AG10803 (cell line): ENCODE measurements at places on chromosomes 7 and 10.
A peak's percentile ranks its signal among the peaks of the same experiment; 100 is the strongest.

- no peak for DNase-seq
Observed at GRCh38 chr7:138033241-138033640, 31.4 kb upstream of the CREB3L2 start.

DNA sequence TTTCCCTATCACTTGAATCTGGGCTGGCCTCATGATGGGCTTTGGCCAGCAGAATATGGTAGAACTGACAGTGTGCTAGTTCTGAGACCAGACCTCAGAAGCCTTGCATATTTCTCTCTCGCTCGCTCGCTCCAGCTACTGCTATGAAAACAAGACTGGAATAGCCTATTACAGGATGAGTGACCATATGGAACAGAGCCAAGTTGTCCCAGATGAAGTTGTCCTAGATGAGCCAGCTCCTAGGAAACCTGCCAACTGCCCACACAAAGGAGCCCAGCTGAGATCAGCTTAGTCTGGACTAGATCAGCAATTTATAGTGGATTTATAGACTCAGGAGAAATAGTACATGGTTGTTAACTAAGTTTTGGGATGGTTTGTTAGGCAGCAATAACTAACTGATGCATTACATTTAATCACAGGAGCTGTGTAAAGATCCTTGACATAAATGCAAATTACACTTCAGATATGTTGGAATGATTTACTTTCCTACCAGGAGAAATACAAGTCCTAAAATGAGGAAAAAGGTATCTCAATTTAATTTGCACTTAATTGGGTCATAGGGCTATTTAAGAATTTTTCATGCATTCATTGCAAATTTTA, 6.8 kb upstream of the HECW1 start:
- DNase-seq, result no peak

DNA sequence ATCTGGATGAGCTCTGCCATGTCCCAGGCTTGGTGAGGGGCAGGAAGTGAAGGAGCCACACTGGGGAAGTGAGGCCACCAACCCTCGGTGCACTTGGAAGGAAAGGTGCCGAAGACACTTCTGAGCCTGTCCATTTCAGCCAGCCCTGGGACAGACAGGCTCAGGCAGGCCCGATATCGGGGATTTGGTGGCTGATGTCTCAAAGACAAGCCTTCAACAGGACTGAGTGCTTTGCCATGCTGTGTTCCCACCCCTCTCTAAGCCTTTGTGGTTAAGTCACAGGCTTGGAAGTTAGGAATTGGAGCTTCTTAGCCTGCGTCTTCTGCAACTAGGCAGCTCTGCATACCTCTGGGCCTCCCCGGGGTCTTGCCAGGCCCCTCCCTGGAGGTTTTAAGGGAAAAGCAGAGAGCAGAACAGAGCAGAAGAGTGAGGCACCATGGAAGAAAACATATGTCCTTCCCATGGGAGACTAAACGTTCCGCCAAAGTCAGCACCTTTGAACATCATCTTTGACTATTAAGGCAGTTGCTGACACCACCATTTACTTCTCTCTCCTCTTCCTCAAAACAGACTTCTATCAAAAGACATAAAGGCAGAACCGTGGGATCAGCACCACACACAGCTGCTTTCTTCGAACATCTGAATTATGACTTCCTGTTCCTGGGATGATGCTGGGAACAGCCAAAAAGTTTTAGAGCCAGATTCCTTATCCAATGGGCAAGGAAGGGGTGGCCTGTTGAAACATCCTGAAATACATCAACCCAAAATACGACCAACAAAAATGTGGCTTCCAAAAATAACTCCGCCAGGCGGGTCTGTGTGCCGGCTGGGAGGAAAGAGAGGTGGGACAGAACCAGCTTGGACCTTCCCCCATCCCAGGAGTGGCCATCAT, 71.8 kb downstream of the AFAP1L2 start:
- peak; percentile 31 for DNase-seq

DNA sequence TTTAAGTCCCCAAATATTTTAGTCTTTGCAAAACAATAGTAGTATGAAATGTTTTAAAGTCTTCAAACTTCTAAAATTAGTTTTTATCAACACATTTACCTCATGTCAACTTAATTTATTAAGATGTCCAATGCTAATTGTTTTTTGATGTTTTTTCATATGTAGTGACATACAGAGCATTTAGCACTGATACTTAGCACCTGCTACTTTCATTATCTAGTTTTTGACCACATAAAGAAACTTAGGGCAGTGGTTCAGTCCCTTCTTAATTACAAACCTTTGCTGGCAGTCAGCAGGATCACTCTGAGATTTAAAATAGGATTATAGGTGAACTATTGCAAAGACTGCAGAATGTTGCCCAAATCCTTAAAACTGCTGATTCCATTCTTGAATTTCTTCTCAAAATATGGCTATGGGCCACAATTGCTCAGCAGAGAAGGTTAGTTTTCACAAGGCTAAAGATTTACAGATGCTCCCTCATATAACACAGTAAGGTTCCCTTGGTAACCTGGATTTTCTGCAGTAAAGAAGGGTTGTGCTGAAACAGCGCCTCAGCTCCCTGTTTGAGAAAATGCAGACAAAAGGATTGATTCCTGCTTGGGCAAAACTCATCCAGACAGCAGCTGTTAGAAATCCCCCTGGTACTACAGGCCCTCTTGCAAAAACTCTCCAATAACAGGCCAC, 3.4 kb downstream of the GPR85 start:
- DNase-seq, result peak; percentile 6

DNA sequence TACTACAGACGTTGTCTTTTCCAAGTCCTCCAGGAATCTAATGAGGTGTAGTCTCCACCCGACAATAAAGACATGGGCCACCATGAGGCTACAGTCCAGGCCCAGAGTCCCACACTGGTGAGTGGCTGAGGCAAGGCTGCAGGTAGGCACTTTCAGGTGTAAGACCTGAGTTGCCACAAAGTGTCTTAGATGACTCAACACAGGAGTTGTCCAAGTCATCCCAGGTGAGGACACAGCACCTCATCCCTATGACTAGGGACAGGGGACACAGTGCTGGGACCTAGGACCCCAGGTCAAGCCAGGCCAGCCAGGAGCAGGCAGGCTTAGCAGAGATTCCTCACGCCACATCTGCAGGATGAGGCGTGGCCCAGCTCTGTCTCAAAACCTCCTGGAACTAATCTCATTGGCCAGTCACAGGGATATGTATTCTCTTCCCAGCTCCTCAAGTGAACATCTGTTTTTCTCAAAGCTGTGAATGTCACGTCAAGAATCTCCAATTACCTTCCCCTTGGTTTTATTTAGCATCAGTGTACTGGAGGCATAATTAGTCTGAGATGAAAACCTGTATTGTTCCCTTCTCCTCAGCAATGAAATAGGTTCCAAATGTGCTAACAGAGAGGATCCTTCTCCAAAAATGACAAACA, 254.6 kb downstream of the GRID1 start:
- no peak for DNase-seq

GRCh38 chr10:119805702-119806230, 66.9 kb downstream of the MCMBP start:
- no peak for DNase-seq

GRCh38 chr7:91910171-91910570, 29.7 kb upstream of the MTERF1 start:
- DNase-seq, result no peak

DNA sequence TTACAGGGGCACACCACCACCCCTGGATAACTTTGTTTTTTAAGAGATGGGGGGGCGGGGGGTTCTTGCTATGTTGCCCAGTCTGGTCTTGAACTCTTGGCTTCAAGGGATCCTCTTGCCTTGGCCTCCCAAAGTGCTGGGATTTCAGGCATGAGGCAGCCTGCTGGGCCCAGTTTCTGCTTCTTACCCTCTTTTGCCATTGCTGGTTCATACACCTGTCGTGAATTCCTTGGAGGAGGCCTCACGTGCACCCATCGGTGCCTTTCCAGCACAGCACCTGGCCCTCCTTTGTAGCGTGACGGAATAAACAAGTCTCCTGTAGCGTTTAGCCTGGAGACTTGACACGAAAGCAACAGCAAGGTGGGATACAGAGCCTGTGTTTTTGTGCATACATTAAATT, 75.5 kb downstream of the CARD11 start:
- no peak for DNase-seq

- DNase-seq, result no peak
Observed at GRCh38 chr7:151642746-151643145, 123.1 kb upstream of the RHEB start.

DNA sequence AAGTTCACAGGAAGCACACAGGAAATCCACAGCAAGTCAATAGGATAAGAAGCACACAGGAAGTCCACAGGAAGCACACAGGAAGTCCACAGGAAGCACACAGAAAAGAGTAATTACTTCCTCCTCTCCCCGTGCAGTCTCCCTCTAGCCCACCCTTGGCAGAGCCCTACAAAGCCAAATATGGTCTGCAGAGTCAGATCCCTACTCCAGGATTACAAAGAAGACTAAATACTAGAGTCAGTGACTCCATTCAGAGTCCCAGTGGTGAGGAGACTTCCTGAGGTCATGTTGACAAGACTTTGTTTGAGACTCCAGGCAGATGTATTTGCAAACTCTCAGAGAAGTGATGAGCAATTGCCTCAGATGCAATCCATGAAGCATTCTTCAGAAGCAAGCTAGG, 398.6 kb upstream of the AUTS2 start:
- no peak for DNase-seq

- DNase-seq, result no peak
Observed at GRCh38 chr7:10643545-10643944, 330.1 kb upstream of the PHF14 start.

- peak; percentile 94 for DNase-seq
Observed at GRCh38 chr10:92591550-92592022, 1.3 kb upstream of the KIF11 start.

- DNase-seq, result peak; percentile 58
Observed at GRCh38 chr7:909358-910329, 33.3 kb downstream of the GET4 start.

DNA sequence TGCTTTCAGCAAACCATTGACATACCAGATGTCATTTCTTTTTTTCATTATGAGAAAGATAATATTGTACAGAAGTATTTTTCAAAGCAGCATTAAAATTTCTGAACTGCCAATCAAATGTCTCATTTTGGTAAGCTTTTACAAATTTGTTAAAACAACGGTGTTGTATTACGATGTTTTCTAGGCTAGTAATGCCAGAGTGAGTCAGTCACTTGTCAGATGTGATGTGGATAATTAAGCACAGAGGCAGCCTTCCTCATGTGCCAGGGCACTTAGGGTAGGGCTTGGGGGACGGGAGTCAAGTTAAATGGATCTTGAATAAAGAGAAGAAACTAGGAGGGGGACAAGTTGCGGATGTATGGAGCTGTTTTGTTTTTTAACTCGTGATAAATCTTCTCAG, 10.1 kb downstream of the PSTK start:
- DNase-seq, result no peak

DNA sequence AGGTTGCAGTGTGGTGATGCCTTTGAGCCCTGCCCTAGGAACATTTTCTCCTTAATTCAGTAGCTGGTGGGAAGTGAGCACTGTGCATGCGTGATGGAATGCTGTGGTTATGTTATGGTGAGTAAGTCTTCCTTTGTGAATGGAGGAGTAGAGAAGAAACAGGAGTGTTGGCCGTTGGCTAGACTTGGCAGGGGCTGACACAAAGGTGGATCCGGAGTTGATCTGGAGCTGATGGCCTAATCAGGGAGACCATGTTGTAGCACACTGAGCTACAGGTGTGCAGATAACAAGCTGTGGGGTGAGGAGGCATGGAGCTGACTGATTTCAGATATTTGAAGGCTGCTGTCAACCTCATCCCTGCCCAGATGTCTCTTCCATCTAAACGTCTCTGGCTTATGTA, 122.3 kb downstream of the CNNM2 start:
- DNase-seq, result peak; percentile 85

GRCh38 chr7:30727061-30727945, 24.6 kb upstream of the INMT start:
- DNase-seq, result peak; percentile 51

- peak; percentile 36 for DNase-seq
Observed at GRCh38 chr7:143049362-143049761, 2.8 kb upstream of the OR6V1 start.

GRCh38 chr10:99531026-99531695, 1.6 kb upstream of the NKX2-3 start:
- no peak for DNase-seq

DNA sequence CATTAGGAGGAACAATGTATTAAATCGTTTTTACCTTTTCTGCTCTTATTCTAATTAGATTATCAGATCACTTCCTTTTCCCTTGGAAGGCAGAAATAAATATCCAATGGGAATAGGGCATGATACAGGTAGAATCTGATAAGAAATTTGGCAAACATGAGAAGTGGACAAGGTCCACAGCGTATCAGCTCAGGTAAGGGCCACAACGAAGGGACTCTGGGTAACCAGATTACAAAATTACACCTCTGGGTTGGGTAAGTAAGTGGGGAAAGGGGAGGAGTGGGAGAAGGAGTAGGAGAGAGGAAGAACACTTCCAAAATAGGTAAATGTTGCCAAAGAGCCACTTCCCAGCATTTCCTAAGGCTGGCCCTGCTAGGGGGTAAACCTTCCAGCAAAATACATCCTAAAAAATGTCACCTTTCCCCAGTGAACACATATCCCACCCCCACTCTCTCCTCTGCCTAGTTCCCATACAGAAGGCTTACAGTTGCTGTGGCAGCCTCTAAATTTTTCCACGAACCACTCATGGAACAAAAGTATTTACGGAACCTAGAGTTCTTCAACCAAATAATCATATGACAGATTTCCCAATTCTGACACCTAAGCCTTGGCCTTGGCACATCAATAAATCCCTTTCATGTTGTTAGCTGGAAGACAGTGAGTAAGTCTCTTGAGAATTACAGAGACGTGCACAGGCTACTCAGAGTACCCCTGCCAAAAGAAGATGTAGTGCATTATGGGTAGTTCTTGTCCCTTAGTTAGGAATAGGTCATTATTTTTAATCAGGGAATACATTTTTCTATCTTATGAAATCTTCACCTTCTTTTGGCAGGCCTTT, 51.5 kb upstream of the DLX6 start:
- DNase-seq, result peak; percentile 31

DNA sequence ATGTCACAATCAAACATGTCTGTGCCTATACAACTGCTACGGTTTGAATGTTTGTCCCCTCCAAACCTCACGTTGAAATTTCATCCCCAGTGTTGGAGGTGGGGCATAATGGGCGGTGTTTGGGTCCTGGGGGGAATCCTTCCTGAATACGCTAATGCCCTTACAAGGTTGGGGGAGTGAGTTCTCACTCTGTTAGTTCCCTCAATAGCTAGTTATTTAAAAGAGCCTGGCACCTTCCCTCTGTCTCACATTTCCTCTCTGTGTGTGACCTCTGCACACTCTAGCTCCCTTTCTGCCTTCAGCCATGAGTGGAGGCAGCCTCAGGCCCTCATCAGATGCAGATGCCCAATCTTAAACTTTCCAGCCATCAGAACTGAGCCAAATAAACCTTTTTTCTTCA, 129.5 kb downstream of the GRM8 start:
- no peak for DNase-seq
